ENCODE measurements at places on chromosomes 2 and 18.

DNA sequence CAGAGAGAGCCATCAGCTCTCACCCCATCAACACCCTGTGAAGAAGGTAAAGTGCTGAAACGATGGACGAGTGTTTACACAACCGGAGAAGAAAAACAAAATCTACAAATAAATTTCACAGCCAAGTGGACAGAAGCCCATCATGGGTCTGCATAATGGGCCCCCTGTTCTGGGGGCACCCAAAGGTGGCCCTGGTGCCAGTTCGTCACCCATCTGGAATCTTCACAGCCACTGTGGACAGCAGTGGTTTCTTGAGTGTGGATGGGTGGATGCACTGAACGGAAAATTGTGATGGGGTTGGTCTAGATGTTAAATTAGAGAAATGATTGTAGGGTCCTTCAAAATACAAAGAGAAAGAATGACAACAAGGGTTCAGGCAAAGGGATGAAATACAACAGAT, 38.8 kb downstream of the ANKMY1 start:
- H3K27ac ChIP-seq, result no peak overlapping the region
- H3K4me3 ChIP-seq, result no peak overlapping the region
- H3K36me3 ChIP-seq, result peaks cover 14% of the 10 kb centered on the region

- DNase-seq, result no peak
- peaks cover 9% of the 10 kb centered on the region for H3K36me3 ChIP-seq
- H3K4me3 ChIP-seq, result no peak overlapping the region
- no peak overlapping the region for H3K27ac ChIP-seq
Observed at GRCh38 chr2:44184106-44184505, 15.4 kb downstream of the PPM1B start.

GRCh38 chr2:60779426-60779825, 23.4 kb downstream of the PAPOLG start:
- no peaks in the 10 kb centered on the region for H3K27me3 ChIP-seq
- H3K27ac ChIP-seq, result no peak overlapping the region
- H3K36me3 ChIP-seq, result no peaks in the 10 kb centered on the region
- H3K4me3 ChIP-seq, result no peak overlapping the region

DNA sequence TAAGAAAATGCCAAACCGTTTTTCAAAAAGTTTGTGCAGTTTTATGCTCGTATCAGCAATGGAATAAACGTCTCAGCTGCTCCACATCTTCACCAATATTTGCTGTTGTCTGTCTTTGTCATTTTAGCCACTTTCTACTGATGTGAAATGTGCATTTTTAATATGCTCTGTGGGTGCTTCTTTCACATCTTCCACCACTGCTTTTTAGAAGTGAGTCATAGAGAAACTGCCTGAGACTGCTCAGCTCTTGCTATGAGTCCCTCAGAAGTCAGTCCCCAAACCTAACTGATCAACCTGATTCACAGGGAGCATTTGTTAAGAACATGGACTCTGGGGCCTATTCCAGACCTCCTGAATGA, 41.0 kb upstream of the EPC2 start:
- H3K36me3 ChIP-seq, result no peaks in the 10 kb centered on the region
- DNase-seq, result no peak
- no peak overlapping the region for H3K27ac ChIP-seq
- no peaks in the 10 kb centered on the region for H3K27me3 ChIP-seq
- H3K4me3 ChIP-seq, result no peak overlapping the region
- H3K4me1 ChIP-seq, result no peaks in the 10 kb centered on the region

DNA sequence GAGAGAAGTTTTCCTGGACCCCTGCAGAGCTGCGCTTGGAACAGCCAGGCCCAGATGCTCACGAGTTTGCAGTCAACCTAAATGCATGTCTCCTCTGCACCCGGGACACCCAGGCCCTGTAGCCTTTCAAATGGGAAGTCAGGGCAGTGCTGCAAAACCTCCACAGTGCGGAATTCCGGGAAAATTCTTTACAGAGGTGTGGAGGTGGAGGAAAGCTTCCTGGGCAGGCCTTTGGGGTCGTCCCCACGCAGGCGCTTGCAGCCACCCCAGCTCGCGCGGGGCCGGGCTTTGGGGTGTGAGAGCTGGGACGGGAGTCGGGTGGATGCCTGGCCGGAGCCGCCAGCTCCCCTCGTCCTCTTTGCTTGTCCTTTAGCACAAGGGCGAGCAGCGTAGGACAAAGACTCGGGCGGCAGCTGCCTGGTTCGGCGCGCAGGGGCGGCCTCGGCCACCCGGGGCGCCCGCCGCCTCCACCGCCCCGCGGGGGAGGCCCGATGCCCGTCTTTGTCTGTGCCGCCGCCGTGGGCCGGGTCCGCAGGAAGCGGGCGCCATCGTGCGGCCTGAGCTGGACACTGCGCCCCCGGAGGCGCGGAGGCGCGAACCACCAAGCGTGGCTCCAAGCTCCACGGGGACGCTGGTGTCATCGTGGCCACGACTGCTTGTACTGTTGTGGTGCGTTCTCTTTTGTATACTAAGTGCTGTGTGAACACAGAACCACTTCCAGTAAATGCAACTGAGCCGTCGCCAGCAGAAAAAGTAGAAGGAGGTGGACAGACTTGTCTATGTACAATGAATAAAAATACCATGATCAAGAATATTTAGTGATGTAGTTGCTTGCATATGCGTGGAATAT, 28.2 kb upstream of the BCL11A start:
- H3K27me3 ChIP-seq, result peaks cover 50% of the 10 kb centered on the region
- no peaks in the 10 kb centered on the region for H3K36me3 ChIP-seq
- DNase-seq, result peak; percentile 20
- H3K27ac ChIP-seq, result no peak overlapping the region
- H3K4me3 ChIP-seq, result peak overlapping the region; percentile 43

GRCh38 chr2:170848587-170848986, 31.9 kb downstream of the GAD1 start:
- H3K27ac ChIP-seq, result no peak overlapping the region
- DNase-seq, result no peak
- no peak overlapping the region for H3K4me3 ChIP-seq
- no peaks in the 10 kb centered on the region for H3K27me3 ChIP-seq
- no peaks in the 10 kb centered on the region for H3K36me3 ChIP-seq
- H3K4me1 ChIP-seq, result no peaks in the 10 kb centered on the region

DNA sequence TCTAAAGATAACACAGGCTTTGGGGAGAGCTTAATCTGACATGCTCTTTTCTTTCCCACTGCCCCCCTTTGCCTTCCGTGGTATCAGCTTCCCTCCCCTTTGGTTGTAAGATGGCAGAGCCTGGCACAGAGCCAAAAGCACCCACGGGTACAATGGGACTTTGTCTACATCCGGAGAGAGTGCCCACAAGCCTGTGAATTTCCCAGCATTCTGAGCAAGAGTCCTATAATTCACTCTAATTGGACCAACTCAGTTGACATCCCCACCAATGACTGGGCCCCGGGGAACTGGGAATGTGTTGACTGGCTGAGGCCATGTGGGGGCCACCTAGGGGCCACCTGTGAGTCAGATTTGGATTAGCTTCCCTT, 20.1 kb upstream of the C2orf72 start:
- no peaks in the 10 kb centered on the region for H3K27me3 ChIP-seq
- DNase-seq, result peak; percentile 16
- H3K4me3 ChIP-seq, result no peak overlapping the region
- H3K27ac ChIP-seq, result no peak overlapping the region
- H3K36me3 ChIP-seq, result no peaks in the 10 kb centered on the region

DNA sequence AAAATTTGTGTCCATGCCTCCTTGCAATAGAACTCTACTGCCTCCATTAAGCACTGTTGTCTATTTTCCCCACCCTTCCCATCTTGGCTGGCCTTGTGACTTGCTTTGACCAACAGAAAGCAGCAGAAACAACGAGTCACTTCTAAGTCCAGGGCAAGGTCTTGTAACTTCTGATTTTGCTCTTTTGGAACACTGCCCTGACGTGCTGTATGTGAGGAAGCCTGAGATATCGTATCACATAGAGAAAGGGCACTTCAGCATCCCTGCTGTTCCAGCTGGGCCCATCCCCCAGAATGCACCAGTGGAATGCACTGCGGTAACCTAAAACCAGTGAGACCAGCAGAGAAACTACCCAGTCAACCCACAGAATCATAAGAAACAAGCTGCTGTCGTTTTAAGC, 28.1 kb downstream of the NCKAP1 start:
- peaks cover 47% of the 10 kb centered on the region for H3K4me1 ChIP-seq
- H3K4me3 ChIP-seq, result no peak overlapping the region
- no peaks in the 10 kb centered on the region for H3K36me3 ChIP-seq
- H3K27me3 ChIP-seq, result no peaks in the 10 kb centered on the region

GRCh38 chr2:133836691-133837345, 268.6 kb upstream of the NCKAP5 start:
- H3K36me3 ChIP-seq, result no peaks in the 10 kb centered on the region
- no peaks in the 10 kb centered on the region for H3K27me3 ChIP-seq
- no peaks in the 10 kb centered on the region for H3K4me1 ChIP-seq

- no peaks in the 10 kb centered on the region for H3K4me1 ChIP-seq
- H3K36me3 ChIP-seq, result no peaks in the 10 kb centered on the region
- no peak for DNase-seq
Observed at GRCh38 chr18:68925268-68925667, 127.4 kb downstream of the CCDC102B start.

GRCh38 chr18:10398571-10398970, 55.9 kb upstream of the APCDD1 start:
- no peaks in the 10 kb centered on the region for H3K36me3 ChIP-seq
- no peak for DNase-seq
- no peak overlapping the region for H3K27ac ChIP-seq
- no peak overlapping the region for H3K4me3 ChIP-seq
- peaks cover 13% of the 10 kb centered on the region for H3K4me1 ChIP-seq
- no peaks in the 10 kb centered on the region for H3K27me3 ChIP-seq

GRCh38 chr18:33558529-33558928, 19.5 kb upstream of the ASXL3 start:
- H3K27ac ChIP-seq, result no peak overlapping the region
- no peaks in the 10 kb centered on the region for H3K27me3 ChIP-seq
- no peak for DNase-seq
- no peaks in the 10 kb centered on the region for H3K4me1 ChIP-seq

GRCh38 chr2:53861824-53862223, 2.1 kb upstream of the GPR75 start:
- no peaks in the 10 kb centered on the region for H3K4me1 ChIP-seq
- no peaks in the 10 kb centered on the region for H3K27me3 ChIP-seq
- no peak for DNase-seq
- no peak overlapping the region for H3K4me3 ChIP-seq
- no peak overlapping the region for H3K27ac ChIP-seq

DNA sequence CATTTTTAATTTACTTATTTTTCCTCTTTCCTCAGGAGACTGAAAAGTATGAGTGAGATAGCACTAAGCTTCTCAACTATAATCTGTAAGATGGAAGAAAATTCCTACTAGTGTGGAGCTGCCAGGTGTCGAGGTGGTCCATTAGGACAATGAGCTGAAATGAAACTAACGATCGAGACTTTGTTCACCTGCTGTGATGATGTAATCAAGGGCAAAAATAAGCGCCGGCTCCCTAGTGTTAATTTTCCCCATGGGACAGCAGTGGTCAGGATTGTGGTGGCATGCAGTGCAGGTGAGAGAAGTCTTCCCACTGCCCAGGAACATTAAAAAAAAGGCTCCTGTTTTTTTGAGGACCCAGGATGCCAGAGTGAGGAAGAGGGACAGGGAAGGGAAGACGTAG, 859.1 kb upstream of the GCFC2 start:
- no peaks in the 10 kb centered on the region for H3K27me3 ChIP-seq
- H3K4me1 ChIP-seq, result no peaks in the 10 kb centered on the region
- no peak overlapping the region for H3K27ac ChIP-seq
- DNase-seq, result no peak

GRCh38 chr18:63016270-63016669, 300.9 kb downstream of the PHLPP1 start:
- no peak overlapping the region for H3K27ac ChIP-seq
- no peaks in the 10 kb centered on the region for H3K4me1 ChIP-seq
- H3K27me3 ChIP-seq, result no peaks in the 10 kb centered on the region
- DNase-seq, result no peak
- no peak overlapping the region for H3K4me3 ChIP-seq

GRCh38 chr2:119241205-119241532, 17.5 kb downstream of the STEAP3 start:
- H3K4me1 ChIP-seq, result no peaks in the 10 kb centered on the region
- H3K27ac ChIP-seq, result no peak overlapping the region
- DNase-seq, result no peak
- no peak overlapping the region for H3K4me3 ChIP-seq
- H3K27me3 ChIP-seq, result no peaks in the 10 kb centered on the region

GRCh38 chr18:62672600-62672999, 42.7 kb upstream of the PHLPP1 start:
- H3K36me3 ChIP-seq, result no peaks in the 10 kb centered on the region
- H3K4me1 ChIP-seq, result no peaks in the 10 kb centered on the region
- H3K27ac ChIP-seq, result no peak overlapping the region
- H3K27me3 ChIP-seq, result no peaks in the 10 kb centered on the region
- no peak for DNase-seq

- peaks cover 15% of the 10 kb centered on the region for H3K4me1 ChIP-seq
- no peaks in the 10 kb centered on the region for H3K36me3 ChIP-seq
- H3K27ac ChIP-seq, result no peak overlapping the region
- no peak overlapping the region for H3K4me3 ChIP-seq
- no peak for DNase-seq
- H3K27me3 ChIP-seq, result no peaks in the 10 kb centered on the region
Observed at GRCh38 chr2:96756788-96757476, 3.8 kb upstream of the CNNM4 start.

GRCh38 chr18:48391868-48392267, 17.3 kb downstream of the ZBTB7C start:
- no peak for DNase-seq
- H3K27me3 ChIP-seq, result no peaks in the 10 kb centered on the region
- H3K27ac ChIP-seq, result peak overlapping the region; percentile 1
- H3K4me3 ChIP-seq, result no peak overlapping the region
- peaks cover 67% of the 10 kb centered on the region for H3K4me1 ChIP-seq

GRCh38 chr2:37168217-37168981, 11.6 kb upstream of the EIF2AK2 start:
- H3K4me3 ChIP-seq, result no peak overlapping the region
- H3K27ac ChIP-seq, result no peak overlapping the region
- no peaks in the 10 kb centered on the region for H3K27me3 ChIP-seq

DNA sequence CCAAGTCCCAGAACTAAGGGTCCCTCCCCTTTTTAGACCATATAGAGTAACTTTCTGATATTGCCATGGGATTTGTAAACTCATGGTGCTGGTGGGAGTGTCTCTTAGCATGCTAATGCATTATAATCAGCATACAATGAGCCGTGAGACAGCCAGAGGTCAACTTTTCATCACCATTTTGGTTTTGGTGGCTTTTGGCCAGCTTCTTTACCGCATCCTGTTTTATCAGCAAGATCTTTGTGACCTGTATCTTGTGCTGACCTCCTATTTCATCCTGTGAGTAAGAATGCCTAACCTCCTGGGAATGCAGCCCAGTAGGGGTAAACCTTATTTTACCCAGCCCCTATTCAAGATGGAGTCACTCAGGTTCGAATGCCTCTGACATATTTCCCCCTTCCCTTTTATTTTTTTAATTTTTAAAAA, 148.2 kb downstream of the PHLPP1 start:
- no peak overlapping the region for H3K27ac ChIP-seq
- H3K36me3 ChIP-seq, result peaks cover 19% of the 10 kb centered on the region
- no peak overlapping the region for H3K4me3 ChIP-seq
- DNase-seq, result no peak
- H3K27me3 ChIP-seq, result no peaks in the 10 kb centered on the region
- H3K4me1 ChIP-seq, result no peaks in the 10 kb centered on the region

All from tibial nerve (tissue), 4 donors.